ENCODE measurements at places on chromosomes 2 and 18.

DNA sequence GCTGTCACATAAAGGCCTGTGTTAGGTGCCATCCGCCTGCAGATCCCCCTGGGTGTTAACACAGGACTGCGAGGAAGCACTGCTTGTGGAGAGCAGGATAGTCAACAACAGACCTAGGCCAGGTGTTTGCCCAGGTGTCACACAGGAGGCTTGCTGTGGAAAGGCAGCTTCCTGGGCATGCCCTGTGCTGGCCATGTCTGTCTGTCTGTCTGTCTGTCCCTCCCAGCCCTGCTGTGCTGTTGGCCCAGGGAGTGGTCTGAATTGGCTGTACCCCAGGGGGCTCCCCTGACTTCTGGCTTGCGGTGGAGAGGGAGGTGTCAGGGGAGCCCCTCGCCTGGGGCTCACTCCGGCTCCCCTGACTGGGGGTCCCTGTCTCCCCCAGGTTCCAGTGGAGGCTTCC lies 53.2 kb downstream of the SH3BP4 start:
- no peak for DNase-seq

- DNase-seq, result no peak
Observed at GRCh38 chr2:71796174-71796593, 342.8 kb downstream of the DYSF start.

- no peak for DNase-seq
Observed at GRCh38 chr2:110121052-110121334, 5.4 kb upstream of the MALL start.

DNA sequence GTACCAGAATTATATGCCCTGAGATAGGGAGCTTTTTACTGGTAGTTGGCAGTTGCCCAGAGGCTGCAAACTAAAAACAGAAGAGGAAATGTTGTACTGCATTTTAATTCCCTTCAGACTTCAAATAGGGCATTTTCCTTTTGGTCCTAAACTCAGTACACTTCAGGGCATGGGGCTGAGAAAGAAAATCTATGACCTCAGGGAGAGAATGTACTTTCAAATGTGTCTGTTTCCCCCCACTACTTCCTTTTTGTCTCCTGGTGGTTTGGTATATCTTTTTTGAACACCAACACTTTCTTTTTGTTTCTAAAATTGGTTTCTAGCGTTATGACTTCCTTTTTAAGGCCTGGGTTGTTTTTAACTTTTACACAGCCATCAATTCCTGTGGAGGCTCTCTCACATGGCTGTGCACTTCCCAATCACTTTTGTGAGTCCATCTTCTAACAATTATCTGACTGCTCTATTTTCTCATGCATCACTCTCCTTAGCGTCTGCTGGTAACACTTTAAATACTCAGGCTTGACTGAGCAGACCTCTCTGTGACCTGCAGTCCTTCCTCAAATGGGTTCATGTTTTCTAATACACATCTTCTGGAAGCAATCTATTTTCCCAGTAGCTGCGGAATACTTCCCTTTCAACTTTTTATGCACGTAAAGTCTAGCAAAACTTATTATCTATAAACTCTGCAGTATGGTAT lies 596.0 kb downstream of the LRP1B start:
- no peak for DNase-seq

DNA sequence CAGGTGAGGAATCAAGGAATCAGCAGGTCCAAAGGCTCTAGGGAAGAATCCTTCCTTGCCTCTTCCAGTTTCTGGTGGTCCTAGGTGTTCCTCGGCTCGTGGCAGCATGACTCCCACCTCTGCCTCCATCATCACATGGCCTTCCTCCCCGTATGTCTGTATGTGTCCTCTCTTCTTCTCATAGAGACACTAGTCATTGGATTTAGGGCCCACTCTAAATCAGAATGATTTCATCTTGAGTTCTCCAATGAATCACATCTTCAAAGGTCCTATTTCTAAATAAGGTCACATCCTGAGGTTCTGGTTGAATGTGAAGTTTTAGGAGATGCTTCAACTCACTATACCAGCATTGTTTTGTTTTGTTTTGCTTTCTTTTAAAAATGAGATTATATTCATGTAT lies 11.1 kb upstream of the AGFG1 start:
- no peak for DNase-seq

DNA sequence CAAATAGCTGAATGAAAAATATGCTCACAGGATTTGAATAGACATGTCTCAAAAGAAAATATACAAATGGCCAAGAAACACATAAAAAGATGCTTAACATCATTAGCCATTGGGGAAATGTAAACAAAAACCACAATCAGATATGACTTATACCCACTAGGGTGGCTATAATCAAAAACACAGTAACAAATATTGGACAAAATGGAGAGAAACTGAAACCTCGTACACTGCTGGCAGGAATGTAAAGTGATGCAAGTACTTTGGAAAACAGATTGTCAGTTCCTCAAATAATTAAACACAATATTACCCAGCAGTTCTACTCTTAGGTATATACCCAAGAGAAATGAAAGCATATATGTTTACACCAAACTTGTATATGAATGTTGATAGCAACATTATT lies 213.0 kb downstream of the PHLPP1 start:
- DNase-seq, result no peak

DNA sequence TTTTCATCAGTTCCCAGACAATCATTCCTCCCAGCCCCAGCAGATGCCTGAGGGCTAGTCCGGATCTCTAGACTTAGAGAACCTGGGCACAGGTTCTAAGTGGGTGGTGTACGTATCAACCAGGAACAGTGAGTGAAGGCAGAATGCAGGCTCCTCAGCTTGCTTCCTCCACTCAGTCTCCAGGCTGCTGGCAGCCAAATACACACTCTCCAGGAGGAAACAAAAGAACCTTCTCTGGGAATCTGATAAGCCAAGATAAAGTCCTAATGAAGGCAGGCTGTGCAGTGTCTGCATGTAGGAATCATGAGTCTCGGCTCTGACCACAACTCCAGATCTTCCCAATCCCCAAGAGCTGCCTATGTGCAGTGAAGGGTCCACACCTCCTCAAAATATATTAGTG lies 245.7 kb downstream of the SP3 start:
- no peak for DNase-seq

GRCh38 chr2:236790963-236791362 lies 221.3 kb downstream of the ACKR3 start:
- DNase-seq, result no peak

- no peak for DNase-seq
Observed at GRCh38 chr2:1842945-1843344, 98.6 kb upstream of the PXDN start.

DNA sequence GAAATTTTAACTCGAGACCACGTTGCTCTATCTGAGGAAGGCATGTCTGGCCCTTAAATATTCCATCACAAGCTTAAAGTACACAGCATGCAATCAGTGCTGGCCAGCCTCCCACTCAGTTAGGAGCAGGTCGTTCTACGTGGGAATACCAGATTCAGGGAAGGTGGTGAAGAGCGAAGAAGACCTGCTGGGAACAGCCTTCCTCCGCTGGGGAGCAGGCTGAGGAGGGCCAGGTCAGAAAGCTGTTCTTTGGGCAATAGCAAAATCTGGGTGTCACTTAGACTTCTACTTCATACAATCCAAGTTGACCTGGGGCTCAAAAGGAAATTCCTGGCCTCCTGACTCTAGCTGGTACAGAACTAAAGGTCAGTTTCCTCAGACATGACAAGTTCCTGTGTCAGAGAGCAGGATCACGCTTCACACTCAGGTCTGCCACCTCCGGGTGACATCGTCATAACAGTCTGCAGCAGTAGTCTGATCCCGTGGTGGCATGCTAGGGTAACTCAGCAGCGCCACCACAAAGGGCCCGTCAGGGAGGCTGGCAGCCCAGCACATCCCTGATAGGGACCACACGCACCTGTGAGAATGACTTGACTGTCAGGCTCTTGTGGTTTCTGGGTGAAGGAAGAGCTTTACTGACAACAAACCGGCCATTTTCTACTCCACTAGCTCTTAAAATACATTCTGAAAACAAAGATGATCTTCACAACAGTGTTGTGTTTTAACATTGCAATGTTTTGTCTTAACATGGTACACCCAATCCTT lies 35.2 kb upstream of the NAPG start:
- DNase-seq, result peak; percentile 49

DNA sequence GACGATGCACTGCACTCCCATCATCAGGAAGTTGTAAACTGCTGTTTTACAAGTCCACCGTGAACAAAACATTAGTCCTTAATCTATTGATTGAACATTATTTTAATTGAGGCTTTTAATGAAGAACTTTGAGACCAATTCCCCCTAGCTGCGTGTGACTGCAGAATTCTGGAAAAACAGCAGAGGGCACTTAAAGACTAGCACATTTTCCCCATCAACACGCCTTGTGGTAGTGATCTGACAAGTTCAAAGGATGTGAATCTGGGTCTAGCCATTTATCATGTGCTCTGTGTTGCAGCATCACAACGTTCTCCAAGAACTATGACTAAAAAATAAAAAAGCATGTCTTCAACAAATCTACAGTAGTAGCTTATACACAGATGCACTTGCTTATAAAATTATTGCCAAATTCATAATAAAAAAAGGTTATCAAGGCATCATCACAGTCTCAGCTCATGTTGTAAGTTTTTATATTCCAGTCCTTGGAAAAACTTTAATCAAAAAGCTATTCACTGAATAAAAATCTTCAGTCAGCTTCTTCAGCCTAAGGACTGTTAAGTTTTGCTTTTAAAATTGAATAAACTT lies 35.8 kb downstream of the SKOR2 start:
- DNase-seq, result no peak

GRCh38 chr2:25323042-25323514 lies 18.6 kb downstream of the DNMT3A start:
- DNase-seq, result no peak

DNA sequence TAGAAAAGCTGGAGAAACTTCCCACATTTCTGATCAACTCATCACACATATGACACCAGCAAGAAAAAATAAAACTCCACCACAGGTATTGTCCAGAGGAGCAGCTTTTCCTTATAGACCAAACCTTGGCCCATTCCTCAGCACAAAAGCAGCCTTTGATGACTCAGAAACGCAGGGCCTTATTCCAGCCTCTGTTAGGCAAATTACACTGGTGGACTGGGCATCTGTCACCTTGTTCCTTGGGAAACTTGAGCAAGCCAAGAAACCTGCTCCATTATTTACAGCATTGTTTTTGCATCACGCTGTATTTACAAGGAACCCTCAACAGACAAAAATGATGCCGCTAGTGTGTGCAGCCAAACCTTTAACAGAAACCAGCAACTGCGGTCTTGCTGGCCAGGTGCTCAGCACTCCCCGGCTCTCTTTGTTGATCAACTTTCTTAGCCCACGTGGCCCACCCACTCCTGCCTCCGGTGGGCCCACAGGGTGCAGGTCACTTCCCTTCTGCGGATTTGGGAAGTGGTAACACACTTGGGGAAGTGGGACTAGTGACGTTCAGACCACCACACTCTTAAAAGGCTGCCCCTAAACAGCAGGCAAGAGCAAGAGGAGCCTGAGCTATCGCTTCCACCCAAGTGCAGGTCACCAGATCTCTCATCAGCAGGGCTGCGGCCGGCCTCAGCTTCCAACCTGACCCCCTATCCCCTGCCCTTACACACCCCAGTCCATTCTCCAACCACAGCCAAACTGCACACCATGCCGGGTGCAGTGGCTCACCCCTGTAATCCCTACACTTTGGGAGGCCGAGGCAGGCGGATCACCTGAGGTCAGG lies 1.5 kb downstream of the AP1S3 start:
- DNase-seq, result peak; percentile 31

DNA sequence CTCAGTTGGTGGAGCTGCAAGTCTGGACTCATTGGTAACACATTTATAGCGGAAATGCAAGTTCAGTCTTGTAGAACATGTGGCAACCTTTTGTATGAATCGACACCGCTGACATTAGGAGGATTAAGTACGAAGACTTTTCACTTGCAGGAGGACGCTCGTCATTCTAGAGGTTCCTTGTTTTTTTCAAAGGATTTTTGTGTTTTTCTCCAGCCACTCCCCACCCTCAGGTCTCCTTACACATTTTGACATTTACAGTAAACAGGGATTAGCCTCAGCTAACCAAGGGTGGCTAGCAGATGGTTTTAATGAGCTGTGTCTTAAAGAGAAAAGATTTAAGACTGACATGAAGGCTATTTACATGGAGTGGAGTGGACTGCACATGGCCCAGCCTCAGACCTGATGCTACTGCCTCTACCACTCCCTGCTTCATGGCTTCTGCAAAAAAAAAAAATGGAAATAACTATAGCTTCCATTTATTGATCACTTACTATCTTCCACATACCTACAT lies 173.8 kb downstream of the TRIB2 start:
- DNase-seq, result no peak

- DNase-seq, result no peak
Observed at GRCh38 chr18:74414953-74415515, 42.1 kb downstream of the DIPK1C start.

DNA sequence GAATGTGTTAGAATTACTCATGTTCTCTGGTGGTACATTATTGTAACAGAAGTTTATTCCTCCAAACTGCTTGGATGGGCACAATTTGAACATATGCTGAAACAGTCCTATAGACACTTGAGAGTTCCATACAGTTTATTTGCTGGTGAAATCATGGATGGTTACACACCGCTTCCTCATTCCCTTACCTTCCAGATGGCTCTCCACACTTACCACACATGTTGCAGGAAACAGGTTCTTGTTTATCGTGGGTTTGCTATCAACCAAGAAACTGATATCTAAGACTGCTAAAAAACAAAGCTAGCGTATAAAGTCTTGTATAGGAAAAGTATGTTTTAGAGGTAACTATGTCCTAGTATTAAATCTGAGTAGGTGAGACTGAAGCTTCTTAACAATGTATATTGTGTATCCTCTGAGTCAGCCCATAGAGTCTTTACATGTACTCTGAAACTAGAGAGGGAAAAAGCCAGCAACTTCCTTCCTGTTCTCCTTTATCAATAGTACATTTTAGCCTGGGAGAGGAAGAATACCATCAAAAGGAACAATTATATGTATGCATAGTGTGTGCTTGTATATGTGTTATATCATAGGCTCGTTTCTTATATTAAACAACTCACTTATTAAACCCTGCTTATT lies 313.1 kb downstream of the PLCL1 start:
- no peak for DNase-seq

DNA sequence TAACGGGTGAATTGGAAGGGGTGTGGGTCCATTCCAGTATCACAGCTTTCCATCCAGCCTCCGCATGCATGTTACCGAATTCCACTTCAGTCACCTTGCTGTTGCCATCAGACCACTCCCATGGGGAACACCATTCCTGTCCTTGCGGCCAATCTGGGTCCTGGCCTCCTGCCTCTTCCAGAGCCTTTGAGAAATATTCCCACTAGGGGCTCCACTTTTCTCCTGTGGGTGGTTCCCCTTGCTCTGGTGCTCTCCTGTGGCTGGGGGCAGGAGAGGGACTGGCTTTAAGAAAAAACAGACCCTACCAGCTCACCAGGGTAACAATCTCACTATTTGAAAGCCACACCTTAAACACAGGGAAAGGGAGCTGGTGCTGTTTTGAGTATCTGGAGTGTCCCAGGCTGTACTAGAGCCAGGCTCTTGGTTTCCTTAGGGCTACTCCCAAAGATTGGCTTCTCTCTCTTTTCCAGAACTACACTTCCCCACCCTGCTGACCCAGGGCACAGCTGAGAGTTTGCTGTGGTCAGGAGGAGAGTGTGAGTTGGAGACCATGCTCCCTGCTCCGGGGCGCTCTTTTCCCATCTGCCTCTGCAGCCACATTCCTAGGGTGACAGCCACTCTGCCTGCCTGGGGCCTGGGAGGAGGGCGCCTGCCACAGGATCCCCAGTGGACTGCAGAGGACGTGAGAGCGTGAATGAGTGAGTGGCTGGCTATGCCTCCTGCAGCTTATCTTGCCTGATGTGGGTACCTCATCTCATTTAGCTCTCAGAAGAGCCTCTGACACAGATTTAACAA lies 460.8 kb upstream of the HS6ST1 start:
- no peak for DNase-seq

GRCh38 chr18:45688113-45688512 lies 35.9 kb upstream of the SLC14A1 start:
- no peak for DNase-seq
